ENCODE measurements at places on chromosomes 7 and 10. TPM values are rescaled to one million over a fixed set of nuclear protein-coding genes. Genes with fewer than 3 reads are reported as not detected.
A peak's percentile ranks its signal among the peaks of the same experiment; 100 is the strongest.

SLC13A1 gene
- total RNA-seq = not detected

MMP21 gene
- not detected for total RNA-seq

PPP1R17 gene
- total RNA-seq = not detected

SPDYE8 gene
- not detected for total RNA-seq

GRCh38 chr7:73933091-73933490 lies 72.1 kb downstream of the TMEM270 start:
- DNase-seq = no peak

DNA sequence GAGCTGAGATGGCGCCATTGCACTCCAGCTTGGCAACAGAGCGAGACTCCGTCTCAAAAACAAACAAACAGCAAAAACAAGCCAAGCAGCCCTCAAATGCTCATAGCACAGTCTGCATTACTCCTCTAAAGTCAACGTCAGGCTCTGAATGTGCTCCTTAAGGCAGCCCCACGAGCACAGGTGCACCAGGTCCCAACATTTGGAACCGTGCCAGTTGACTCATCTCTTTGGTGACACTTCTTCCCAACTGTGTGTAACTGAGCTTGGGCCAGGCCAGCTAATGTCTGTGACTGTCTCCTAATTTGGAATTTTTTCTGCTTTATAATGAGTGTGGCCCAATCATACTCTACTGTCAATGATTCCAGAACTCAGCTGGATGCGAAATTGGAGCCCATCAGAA lies 66.3 kb upstream of the EFCAB10 start:
- DNase-seq = no peak

DNA sequence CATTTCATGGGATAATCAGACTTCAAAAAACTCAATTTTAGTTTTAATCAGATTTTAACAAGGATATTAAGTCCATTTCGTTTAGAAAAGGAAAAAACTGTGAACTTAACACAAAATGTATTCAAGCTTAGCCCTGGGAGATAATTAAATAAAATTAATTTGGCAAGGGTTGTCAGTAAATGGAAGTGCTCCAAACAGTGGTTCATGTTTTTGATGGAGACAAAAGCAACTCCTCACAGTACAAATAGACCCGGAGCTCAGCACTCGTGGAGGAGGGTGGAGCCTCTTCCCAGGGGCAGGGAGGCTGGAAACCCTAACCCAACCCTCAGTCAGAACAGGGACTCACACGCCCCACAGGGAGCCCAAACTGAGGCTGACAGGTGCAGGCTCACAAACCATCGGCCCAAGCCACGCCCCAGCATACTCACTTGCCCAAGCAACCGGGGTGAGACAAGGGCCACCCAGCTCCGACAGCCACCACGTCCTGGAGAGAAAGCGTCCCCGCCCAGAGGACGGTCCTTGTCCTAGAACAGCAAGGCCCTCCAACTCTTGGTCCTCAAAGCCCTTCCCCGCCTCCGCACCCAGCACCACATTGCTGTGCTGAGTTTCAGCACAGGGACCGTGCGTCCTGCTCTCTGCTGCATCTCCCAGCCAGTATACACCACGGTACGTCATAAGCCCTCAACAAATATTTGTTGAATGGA lies 39.8 kb downstream of the MAD1L1 start:
- no peak for DNase-seq

- peak; percentile 29 for DNase-seq
Observed at GRCh38 chr7:34057956-34058355, 152.6 kb downstream of the BMPER start.

GRCh38 chr7:4470246-4470645 lies 211.8 kb upstream of the FOXK1 start:
- no peak for DNase-seq

DNA sequence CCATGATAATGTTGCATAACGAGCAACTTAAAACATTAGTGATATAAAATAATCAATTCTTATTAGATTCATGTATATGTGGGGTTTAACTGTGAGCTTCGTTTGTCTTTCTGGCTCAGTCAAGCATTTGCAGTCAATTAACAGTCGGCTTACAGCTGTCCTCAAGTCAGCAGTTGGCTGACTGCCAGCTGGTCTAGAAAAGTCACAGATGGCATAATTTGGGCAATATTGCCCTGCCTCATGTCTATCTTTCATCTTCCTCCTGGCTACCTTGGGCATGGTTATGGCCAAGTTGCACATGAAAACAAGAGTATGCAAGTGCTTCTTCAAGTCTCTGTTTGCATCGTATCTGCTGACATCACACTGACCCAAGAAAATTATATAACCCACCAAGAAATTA lies 186.1 kb upstream of the ZWINT start:
- no peak for DNase-seq

Measured in mammary epithelial cell (primary cell).